Stimulated activated CD4-positive, alpha-beta T cell treated with anti-CD3 and anti-CD28 coated beads, Interleukin-4, amount 100 ng/mL, for 1 hour (primary cell): ENCODE measurements at places on chromosomes 16 and 17.

GRCh38 chr17:68598545-68598961, 2.6 kb downstream of the FAM20A start:
- no peak for DNase-seq

- DNase-seq = no peak
Measured at GRCh38 chr17:49629447-49629846, 48.5 kb downstream of the SPOP start.

DNA sequence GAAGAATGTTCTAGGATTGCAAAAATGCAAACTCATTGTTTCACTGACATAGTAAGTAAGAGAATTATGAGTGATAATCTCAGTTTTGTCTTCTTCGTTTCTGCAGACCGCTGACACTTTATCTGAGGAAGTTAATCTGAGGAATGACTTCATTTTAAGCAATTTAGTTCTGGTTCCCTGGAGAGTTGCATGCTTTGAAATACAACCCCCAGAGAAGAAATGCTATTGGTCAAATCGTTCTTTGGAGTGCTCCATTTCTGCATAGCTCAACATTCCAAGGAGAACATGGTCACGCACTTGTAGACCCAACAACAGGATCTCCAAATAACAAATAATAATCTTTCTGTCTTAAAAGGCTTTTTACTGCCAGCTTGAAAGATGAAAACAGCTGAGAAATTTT, 427.1 kb downstream of the GRIN2A start:
- no peak for DNase-seq

DNA sequence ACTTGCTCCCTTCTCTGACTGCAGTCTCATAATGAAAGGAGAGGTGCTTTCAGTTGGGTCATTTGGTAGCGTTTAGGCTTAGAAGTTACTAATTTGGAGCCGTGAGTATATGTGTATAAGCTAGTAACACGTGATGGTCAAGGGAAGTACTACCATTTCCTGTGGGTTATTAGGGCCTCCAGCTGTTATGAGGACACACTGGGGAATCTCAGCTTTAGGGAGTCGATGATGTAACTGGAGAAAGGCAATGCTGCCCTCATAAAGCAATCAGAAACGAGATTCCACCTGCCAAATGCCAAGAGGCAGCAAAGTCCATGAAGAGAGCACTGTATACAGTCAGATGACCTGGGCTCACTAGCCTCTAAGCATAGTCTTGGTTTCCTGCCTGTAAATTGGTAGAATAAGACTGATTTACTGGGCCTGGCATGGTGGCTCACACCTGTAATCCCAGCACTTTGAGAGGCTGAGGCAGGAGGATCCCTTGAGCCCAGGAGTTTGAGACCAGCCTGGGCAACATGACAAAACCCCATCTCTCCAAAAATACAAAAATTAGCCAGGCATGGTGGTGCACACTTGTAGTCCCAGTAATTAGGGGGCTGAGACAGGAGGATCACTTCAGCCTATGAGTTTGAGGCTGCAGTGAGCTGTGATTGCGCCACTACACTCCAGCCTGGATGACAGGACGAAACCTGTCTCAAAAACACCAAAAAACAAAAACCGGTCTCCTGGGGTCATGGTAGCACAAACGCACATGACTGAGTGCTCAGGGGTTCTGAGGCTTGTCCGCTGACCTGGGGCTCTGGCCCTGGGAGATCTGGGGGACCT, 53.0 kb downstream of the SF3B3 start:
- DNase-seq = no peak

- no peak for DNase-seq
Measured at GRCh38 chr17:61251939-61252865, 147.4 kb upstream of the TBX2 start.

- no peak for DNase-seq
Measured at GRCh38 chr17:17090642-17091103, 48.4 kb downstream of the MPRIP start.

DNA sequence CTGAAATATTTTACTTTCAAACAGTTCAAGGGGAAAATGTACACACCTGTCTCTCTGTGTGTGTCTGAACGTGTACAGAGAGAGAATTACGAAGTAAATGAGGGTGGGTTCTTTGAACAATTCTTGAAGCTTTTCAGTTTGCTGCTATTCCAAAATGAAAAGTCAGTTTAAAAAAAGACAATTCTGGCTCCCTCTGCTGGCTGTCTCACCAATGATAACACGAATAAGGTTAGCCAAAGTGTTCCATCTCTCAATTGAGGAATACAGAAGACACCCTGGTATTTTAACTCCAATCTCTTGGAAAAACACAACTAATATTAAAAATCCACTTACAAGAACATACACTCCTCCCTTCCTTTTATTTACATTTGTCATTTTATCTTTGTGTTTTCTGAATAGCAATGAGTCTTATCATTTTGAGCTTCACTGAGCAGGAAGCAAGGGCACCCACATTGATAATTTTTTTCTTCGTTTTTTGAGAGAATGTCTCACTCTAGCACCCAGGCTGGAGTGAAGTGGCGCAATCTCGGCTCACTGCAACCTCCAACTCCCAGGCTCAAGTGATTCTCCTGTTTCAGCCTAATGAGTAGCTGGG, 20.5 kb downstream of the EFTUD2 start:
- no peak for DNase-seq

GRCh38 chr16:79155471-79155870, 445.1 kb downstream of the MAF start:
- DNase-seq = no peak

GRCh38 chr17:4369557-4370230, 3.2 kb upstream of the UBE2G1 start:
- DNase-seq = no peak

GRCh38 chr16:58317608-58318152, 22.9 kb upstream of the PRSS54 start:
- DNase-seq = no peak

DNA sequence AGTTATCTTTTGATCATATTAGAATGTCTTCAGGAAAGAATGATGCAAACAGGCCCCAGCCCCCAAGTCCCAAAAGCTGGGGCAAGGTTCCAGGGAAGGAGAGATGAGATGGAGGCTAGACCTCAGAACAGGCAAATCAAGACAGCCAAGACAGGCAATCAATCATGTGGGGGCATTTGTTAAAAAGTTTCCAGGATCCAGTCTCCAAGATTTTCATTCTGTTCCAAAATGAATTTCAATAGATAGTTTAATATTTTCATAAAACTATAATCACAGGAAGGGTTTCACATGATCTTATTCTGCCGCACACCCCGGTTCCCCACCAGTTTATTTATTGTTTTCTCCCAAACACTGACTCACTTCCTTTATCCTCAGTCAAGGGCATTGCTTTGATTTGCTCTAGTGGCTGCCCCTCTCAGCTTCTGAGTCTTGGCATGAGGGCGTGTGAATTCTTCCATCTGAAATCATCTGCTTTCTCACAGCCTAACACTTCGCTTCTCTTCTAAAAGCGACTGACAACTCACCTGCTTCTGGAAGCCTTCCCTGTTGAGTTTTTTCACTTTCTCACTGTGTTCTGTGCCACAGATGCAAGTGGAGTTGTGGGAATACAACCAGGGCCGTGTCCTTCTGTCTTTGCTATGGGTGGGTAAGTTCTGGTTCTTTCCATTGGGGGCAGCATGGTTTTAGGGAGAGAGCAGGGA, 12.2 kb upstream of the TERF2 start:
- no peak for DNase-seq

GRCh38 chr16:68731637-68732036, 5.5 kb upstream of the CDH1 start:
- DNase-seq = no peak

DNA sequence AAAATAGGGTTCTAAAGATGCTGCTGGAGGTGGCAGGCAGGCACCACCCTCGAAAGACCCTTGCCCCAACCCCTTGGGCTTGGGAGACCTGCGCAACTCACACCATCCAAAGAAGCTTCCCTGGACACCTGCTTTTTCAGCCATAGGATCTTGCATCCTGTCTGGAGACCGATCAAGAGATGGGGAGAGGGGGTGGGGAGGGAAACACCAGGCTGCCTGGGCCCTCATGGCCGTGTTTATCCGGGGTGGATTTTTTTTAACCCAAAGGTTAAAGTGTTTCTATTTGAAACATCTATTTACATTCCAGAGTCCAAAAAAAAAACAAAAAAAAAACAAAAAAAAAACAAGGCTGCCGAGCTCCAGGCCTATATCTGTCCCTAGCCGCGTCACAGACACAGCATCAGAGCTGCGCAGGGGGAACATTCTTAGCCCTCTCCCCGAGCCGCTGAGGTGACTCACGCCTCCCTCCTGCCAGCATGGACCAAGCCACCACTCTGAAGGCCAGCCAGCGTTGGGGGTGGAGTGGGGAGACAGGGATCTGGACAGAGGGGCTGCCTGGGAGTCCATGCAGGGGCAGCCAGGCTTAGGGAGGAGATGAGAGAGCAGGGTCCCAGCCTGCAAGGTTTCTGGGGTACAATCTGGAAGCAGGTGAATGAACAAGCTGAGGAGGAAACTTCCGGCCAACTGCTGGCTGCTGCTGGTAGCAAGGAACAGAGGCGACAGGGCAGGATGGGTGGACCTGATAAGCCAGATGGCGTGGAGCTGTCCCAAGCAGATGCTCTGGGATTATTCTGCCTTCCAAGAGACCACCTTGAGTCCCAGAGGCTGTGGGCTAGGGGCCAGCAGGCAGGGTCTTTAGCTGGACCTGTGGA, 14.8 kb downstream of the HDAC5 start:
- DNase-seq = no peak

GRCh38 chr16:30882429-30883310, 11.2 kb downstream of the BCL7C start:
- DNase-seq = no peak

GRCh38 chr17:4815043-4815675, 8.2 kb downstream of the PLD2 start:
- DNase-seq = no peak
